ENCODE measurements at places on chromosomes 3 and 15.

DNA sequence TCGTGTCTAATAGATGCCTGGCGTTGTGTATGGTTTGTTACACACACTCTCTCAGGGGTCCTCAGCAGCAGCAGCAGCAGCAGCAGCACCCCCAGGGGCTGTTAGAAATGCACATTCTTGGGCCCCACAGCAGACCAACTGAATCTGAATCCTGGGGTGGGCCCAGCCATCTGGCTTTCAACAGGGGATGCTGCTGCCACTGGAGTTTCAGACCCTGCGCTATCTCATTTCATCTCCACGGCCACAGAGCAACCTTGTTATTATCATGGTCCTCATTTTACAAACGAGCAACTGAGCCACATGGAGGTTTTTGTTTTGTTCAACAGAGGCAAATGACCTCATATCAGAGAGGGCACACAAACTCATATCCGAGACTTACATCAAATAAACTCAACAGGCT lies 47.7 kb downstream of the MGLL start:
- no peak for DNase-seq

GRCh38 chr3:132539681-132540080 lies 57.4 kb upstream of the ACKR4 start:
- no peak for DNase-seq

DNA sequence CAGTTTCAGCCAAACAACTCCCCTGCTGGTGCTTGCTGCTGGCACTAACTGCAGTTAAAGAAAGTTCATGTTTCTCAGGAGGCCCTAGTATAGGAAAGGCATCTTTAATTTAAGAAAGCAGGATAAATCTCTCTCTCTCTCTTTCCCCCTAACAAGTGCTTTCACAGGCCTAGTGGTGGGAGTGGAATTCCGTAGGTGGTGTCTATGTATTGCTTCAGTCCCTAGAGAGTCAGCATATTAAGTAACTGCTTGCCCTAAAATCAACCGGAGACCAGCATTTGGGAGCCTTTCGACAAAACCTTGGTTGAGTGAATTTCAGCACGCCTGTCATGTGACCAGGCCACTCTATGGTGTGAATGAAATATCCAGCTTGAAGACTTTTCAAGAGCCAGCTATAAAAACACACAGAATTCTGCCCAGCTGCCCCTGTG lies 169.2 kb upstream of the TGFBR2 start:
- DNase-seq, result no peak

GRCh38 chr3:169128579-169128978 lies 534.9 kb downstream of the MECOM start:
- no peak for DNase-seq

GRCh38 chr15:52483707-52484106 lies 45.0 kb downstream of the MYO5A start:
- DNase-seq, result no peak

- no peak for DNase-seq
Measured at GRCh38 chr3:111415018-111415417, 127.0 kb upstream of the CD96 start.

- DNase-seq, result no peak
Measured at GRCh38 chr3:85254738-85255137, 295.9 kb downstream of the CADM2 start.

- no peak for DNase-seq
Measured at GRCh38 chr15:78540871-78541743, 863 bp downstream of the PSMA4 start.

GRCh38 chr3:67699882-67700281 lies 45.5 kb upstream of the SUCLG2 start:
- DNase-seq, result no peak

- DNase-seq, result no peak
Measured at GRCh38 chr3:183584914-183585280, 29.4 kb upstream of the KLHL6 start.

DNA sequence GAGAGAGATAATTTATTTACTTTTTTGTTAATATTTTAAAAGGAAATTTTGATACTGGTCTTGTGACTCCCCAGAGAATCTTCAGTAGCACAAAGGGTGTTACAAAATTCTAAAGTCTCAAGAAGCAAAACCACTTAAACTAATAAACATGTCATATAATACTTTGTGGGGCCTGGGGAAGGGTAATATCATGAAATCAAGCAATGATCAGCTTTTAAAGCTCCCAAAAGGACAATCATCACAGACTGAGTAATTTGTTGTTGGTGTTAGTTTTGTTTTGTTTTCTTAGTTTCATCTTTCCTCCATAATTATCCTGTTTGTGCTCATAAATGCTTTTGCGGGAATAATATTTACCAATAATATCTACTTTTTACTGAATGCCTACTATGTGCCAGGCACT lies 55.0 kb downstream of the TMEM212 start:
- DNase-seq, result no peak

DNA sequence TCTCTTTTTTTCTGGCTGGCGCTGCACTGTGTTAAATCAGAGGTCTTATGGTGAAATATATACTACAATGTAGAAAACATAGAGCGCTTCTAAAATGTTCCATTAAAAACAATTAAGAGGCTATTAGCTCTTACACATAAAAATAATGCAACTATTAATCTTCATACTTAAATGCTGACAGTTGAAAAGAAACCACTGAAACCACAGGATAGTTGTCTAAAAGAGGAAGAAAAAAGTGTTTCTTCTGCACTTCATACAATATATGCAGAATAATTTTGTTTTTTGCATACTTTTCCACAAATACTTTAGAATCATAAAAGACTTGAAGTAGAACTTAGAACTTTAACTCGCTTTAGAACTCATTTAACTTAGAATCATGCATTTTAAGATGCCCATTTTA lies 170.5 kb downstream of the PYDC2 start:
- DNase-seq, result no peak
